Hematopoietic multipotent progenitor cell (in vitro differentiated cells): ENCODE measurements at places on chromosomes 5 and 9. TPM values are rescaled to one million over a fixed set of nuclear protein-coding genes. Genes with fewer than 3 reads are reported as not detected.

- DNase-seq = no peak
Measured at GRCh38 chr5:54534191-54535004, 16.8 kb downstream of the SNX18 start.

DNA sequence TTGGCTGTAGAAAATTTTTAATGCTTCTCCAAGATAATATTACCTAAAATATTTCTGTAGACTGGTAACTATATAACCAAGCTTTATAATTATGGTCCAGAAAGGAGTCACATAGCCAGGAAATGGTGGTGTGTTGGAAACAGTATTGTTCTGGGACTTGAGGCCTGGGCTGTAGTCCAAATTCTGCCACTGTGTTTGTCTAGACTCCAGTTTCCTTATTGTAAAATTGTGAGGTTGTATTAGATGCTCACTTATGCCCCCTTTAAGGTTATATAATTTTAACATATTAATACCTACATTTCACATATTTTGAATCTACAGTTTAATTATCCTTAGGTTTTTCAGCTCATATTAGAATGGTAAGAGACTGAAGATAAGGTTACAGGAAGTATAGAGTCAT lies 42.4 kb downstream of the STX17 start:
- no peak for DNase-seq

DNA sequence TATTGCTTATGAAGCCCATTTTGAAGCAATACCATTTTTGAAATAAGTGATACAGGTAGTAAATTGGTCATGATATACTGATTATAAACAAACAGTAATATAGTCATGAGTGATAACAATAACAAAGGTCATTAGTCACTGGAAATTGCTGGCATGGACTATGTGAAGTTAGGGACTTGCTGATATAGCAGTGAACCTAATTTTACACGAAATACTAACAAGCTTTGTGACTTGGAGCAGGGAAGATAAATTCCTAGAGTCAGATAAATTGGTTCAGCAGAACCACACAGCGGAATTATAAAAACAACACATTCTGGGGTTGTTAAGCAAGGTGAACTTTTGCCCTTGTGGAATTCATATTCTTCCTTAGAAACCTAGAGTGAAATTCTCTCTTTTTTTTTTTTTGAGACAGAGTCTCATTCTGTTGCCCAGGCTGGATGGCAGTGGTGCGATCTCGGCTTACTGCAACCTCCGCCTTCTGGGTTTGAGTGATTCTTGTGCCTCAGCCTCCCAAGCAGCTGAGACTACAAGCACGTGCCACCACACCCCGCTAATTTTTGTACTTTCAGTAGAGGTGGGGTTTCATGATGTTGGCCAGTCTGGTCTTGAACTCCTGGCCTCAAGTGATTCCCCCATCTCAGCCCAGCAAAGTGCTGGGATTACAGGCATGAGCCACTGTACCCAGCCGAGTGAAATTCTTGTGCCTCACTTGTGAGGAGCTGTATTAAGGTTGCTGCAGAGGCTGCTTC lies 6.0 kb downstream of the UGCG start:
- no peak for DNase-seq

- no peak for DNase-seq
Measured at GRCh38 chr5:6831678-6832671, 118.7 kb downstream of the TENT4A start.

GRCh38 chr5:103589776-103590175 lies 27.2 kb upstream of the NUDT12 start:
- DNase-seq = no peak

DNA sequence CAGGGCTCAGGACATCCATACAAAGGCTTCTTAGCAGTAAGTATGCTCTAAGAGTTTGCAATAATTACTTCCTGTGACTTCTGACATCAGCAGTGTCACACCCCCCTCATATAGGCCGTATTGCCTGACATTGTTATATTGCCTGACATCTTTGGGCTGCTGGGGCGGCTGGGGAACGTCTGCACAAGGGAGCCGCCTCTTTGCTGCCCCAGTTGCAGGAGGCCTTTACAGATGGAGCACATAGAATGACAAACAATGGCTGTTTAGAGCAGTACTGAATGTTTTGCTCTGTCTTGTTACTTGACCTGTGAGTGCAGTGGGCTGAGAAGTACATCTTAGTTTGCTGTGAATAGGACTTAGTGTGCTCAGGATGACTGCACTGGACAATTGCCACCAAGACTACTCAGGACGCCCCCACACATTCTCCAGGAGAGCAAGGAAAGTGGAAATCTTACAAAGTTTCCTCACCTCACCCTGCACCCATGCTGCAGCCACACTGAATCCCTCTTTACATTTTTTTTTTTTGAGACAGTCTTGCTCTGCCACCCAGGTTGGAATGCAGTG lies 65.4 kb upstream of the SPOCK1 start:
- no peak for DNase-seq

GRCh38 chr5:37029436-37029835 lies 152.9 kb downstream of the NIPBL start:
- DNase-seq = no peak

DNA sequence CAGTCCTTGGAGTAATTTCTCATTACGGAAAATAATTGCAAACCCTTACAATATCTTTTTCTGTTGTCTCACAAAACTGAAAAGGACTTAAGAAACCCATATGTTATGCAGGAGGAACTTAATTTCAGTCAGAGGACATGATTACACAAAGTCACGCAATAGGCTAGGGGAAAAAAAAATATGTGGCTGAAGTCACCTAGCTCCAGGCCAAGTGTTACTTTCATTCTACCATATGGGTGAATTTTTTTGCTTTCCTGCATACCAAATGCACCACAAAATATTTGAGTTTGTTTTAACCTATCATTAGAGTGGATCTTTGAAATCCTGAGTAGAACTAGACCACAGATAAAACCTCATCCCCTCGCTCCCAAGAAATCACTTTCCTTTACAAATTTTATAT lies 523.5 kb downstream of the CAAP1 start:
- no peak for DNase-seq

GRCh38 chr9:136921307-136921706 lies 23.2 kb downstream of the FBXW5 start:
- DNase-seq = no peak

- no peak for DNase-seq
Measured at GRCh38 chr5:130954336-130954735, 210.7 kb downstream of the HINT1 start.

The C5orf52 gene
- total RNA-seq = not detected

The TMEM215 gene
- not detected for total RNA-seq

The CRHBP gene
- total RNA-seq = 430 TPM
